Stimulated activated CD8-positive, alpha-beta memory T cell treated with anti-CD3 and anti-CD28 coated beads, Interleukin-15, amount 100 ng/mL, for 24 hours (primary cell): ENCODE measurements at places on chromosomes 3 and 15.

GRCh38 chr3:169564883-169565282 is 98.6 kb downstream of the MECOM start:
- DNase-seq: no peak

GRCh38 chr15:80584973-80585525 is 110.1 kb upstream of the ABHD17C start:
- DNase-seq: no peak

DNA sequence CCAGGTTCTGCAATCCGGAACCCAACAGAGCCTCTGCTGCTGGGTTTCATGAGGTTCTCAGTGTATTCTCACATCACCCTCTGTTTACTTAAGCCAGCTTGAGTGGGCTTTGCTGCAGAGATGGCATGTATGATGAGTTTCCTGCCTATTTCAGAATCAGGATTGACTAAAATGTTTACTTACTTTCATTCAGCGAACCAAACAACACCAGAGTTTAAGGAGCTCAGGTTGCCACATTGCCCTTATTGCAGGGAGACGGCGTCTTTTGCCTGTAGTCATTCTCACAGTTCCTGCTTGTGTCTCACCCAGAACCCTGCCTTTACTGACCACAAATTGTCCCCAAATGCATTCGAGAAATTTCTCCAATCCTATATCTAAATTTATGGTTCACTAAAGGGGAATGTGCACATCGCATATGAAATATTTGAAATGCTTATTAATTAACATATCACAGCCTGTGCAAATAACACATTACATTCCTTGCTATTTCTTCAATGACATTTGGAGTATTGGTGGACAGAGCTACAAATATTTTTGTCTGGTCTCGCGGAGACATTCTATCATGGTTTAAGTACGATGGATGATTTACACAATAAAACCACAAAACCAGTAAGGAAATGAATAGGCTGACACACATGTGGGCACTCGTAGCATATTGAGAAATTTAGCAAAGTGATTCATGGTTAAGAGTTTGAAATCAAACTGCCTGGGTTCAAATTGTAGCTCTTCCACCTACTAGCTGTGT is 377.2 kb upstream of the CFAP20DC start:
- no peak for DNase-seq

DNA sequence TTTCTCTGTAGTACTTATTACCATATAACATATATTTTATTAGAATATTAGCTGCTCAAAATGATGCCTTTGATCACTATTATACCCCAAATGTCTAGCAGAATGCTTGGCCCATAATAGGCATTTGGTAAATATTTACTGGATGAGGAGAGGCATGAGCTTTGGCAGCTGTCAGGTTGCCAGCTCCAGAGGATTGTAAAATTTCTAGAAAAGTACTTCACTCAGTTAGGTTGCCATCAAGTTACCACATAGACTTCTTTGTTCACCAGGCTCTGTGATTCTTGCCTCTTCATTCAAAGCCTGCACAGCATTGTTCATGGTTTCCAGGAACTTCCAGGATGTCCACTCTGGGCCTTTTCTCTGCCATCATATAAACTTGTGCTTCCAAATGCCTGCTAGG is 582.8 kb downstream of the PDCD6IP start:
- DNase-seq: no peak

GRCh38 chr3:160065282-160065681 is 76.6 kb downstream of the IL12A start:
- DNase-seq: no peak

GRCh38 chr3:111321786-111322185 is 220.2 kb upstream of the CD96 start:
- DNase-seq: no peak

- no peak for DNase-seq
These were observed 1.9 kb upstream of the NR2E3 start for GRCh38 chr15:71808311-71809020.

DNA sequence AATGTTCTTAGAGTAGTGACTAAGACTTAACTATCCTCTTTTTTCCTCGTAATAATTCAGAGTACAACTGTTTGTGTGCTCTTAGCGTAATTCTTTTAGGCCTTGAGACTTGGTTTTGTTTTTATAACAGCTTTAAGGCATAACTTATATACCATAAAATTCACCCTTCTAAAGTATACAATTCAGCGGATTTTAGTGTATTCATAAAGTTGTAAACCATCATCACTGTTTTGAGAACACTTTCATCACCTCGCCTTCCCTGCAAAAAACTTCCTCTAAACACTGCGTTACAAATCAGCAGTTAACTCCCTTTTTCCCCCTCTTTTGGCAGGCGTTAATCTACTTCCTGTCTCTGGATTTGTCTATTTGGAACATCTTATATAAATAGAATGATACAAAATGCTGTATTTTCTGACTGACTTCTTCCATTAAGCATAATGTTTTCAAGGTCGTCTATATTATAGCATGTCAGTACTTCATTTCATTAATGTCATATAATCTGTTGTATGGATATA is 18.7 kb downstream of the DNAJC13 start:
- no peak for DNase-seq

GRCh38 chr3:81072591-81072990 is 688.9 kb downstream of the GBE1 start:
- DNase-seq: no peak

DNA sequence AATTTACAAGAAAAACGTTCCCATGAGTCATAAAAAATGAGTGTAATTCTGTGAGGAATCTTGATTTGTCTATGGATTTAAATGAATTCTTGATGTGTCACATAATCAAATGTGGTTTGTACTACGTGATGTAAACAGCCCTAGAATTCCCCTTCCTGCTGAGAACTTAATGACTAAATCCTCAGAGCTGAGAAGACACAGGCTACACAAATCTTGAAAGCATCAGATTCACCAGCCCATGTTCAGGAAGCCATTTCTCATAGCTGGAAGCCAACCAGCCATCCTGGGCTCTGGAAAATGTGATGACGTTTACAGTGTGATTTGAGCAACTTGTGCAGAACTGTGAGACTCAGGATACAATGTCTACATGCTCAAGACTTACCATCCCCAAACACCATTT is 193.7 kb upstream of the MME start:
- DNase-seq: no peak
